NCI-H460 (cell line): ENCODE measurements at places on chromosomes 6 and 20. TPM values are rescaled to one million over a fixed set of nuclear protein-coding genes. Genes with fewer than 3 reads are reported as not detected.

DNA sequence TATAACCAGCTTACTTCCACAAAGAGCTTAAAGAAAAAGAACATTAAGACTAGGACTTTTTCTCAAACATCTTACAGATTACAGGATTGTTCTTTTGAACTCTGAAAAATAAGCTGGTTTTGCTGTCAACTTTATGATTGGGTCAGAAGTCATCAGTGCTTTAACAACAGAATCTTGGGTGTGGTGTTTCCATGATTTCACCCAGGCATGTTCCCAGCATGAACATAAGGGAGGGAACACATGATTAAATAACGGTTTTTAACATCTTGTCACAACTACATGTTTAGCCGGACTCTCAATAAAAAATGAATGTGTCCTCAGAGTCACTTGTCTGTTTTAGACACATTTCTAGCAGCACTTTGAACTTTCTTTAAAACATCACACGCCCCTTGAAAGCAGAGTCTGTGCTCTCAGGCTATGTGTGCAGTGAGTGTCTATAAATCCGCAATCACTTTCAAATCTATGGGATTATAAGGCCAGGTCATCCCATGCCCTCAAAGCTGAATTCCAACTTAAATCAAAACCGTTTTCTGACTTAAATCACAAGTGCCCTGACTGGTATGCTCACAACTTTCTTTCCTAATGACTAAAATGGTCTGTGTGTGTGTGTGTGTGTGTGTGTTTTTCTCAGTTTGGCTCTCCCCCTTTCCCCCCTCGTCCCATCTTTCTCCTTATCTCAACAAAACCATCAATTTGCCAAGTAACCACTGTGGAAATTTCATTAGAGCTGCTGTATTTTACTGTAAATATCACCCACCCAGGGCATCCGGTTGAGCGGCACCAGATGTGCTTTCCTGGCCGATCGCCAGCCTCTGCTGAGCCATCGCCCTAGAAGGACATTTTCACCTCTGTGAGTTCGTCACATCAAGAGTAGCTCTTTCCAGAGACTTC is 216.8 kb upstream of the DTNBP1 start:
- DNase-seq = no peak

Gene PHACTR1
- not detected in 2 replicates for total RNA-seq

GRCh38 chr6:119240257-119241110 is 109.1 kb downstream of the MAN1A1 start:
- no peak for DNase-seq

- no peak for DNase-seq
Measured at GRCh38 chr20:58718729-58719128, 26.1 kb downstream of the NPEPL1 start.

- no peak for DNase-seq
Measured at GRCh38 chr20:45945678-45946148, 11.2 kb downstream of the PCIF1 start.
